GM12864 (cell line): ENCODE measurements at places on chromosomes 5 and 9.

DNA sequence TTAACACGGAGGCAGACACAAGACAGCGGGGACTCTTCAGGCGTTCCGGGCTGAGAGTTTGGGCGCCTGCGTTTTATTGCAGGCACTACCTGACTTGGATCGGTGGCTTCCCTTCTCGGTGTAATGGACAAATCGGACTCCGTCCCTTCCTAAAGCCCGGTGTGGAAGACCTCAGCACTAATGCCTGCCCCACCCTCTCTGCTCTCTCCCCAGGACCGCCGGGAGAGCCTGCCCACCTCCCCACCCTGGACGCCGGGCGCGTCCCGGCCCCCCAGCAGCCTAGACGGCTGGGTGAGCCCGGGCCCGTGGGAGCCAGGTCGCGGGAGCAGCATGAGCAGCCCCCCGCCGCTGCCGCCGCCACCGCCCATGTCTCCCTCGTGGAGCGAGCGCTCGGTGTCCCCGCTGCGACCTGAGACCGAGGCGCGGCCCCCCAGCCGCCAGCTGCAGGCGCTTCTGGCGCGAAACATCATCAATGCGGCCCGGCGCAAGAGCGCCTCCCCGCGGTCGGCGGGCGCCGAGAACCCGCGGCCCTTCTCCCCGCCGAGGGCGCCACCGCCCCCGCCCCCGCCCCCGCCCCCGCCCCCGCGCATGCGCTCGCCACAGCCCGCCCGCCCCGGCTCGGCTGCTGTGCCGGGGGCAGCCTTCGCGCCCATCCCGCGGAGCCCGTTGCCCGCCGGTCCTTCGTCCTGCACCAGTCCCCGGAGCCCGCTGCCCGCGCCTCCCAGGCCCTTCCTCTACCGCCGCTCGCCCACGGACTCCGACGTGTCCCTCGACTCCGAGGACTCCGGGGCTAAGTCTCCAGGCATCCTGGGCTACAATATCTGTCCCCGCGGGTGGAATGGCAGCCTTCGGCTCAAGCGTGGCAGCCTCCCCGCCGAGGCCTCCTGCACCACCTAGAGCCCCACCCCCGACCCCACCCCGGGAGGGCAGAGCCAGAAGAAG is 4.6 kb upstream of the MYOZ3 start:
- no peak for DNase-seq

GRCh38 chr9:18020121-18020745 is 441.4 kb downstream of the SH3GL2 start:
- no peak for DNase-seq

- no peak for DNase-seq
These were observed 142.2 kb upstream of the ABCA1 start for GRCh38 chr9:105070176-105070575.

- no peak for DNase-seq
These were observed 8.4 kb upstream of the SPINK4 start for GRCh38 chr9:33231623-33231942.

DNA sequence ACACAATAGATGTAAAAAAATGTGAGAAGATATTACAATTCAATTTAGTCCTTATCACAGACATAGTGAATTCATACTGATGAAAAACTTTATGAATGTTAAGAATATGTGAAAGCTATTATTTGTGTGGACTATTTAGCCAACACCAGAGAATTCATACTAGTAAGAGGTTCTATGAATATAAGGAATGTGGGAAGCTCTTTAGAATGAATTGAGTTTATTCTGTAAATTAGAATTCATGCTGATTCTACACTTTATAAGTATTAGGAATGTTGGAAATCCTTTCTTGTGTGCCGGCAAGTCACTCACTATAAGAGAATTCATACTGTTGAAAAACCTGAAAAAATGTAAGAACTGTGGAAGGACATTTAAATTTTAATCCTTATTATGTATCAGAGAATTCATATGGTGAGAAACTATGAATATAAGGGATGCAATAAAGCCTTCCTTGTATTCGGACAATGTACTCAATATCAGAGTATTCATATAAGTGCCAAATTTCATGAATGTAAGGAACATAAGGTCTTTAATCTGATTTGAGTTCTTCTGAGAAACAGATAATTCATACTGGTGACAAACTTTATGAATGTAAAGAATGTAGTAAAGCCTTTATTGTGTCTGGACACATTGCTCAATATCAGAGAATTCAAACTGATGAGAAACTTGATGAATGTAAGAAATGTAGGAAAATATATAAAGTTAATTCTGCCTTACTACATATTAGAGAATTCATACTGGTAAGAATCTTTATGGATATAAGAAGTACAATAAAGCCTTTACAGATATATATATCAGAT is 21.6 kb upstream of the PCDHA1 start:
- DNase-seq: no peak

DNA sequence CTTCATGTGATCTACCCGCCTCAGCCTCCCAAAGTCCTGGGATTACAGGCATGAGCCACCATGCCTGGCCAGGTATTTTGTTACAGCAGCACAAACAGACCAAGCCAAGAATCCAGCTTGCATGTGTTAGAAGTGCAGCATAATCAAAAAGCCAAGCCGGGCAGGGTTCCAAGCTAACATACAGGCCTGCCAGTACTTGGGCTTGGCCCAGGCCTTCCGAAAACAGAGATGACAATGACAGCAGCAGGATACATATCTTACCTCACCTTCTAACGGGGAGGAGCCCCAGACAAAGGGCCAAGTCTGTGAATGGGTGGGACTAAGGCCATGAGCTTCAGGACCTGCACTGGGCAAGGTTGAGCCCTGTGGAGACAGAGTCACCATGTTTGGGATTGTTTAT is 91.4 kb upstream of the ZNF462 start:
- DNase-seq: no peak

DNA sequence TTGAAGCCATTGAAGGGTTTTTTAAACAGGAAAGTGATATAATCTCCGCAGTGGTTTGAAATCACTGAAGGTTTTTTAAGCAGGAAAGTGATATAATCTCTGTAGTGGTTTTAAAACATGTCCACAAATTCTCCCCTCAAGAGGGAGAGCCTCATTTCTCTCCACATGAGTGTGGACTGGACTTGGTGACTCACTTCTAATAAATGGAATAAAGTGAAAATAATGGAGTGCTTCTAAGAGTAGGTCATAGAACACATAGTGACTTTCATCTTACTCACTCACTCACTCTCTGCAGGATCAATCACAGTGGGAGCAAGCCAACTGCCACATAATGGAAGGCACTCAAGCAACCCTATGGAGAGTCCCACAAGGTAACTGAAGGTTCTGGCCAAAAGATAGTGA is 12.0 kb downstream of the CTNNAL1 start:
- no peak for DNase-seq

GRCh38 chr5:143442385-143442784 is 38.9 kb upstream of the NR3C1 start:
- DNase-seq: no peak

DNA sequence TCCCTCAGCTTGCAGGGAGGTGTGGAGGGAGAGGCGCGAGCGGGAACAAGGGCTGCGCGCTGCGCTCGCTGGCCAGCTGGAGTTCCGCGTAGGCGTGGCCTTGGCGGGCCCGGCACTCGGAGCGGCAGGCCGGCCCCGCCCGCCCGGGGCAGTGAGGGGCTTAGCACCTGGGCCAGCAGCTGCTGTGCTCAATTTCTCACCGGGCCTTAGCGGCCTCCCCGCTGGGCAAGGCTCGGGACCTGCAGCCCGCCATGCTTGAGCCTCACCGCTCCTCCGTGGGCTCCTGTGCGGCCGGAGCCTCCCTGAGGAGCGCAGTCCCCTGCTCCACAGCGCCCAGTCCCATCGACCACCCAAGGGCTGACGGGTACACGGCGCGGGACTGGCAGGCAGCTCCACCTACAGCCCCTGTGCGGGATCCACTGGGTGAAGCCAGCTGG is 1516.4 kb downstream of the EFNA5 start:
- DNase-seq: no peak

DNA sequence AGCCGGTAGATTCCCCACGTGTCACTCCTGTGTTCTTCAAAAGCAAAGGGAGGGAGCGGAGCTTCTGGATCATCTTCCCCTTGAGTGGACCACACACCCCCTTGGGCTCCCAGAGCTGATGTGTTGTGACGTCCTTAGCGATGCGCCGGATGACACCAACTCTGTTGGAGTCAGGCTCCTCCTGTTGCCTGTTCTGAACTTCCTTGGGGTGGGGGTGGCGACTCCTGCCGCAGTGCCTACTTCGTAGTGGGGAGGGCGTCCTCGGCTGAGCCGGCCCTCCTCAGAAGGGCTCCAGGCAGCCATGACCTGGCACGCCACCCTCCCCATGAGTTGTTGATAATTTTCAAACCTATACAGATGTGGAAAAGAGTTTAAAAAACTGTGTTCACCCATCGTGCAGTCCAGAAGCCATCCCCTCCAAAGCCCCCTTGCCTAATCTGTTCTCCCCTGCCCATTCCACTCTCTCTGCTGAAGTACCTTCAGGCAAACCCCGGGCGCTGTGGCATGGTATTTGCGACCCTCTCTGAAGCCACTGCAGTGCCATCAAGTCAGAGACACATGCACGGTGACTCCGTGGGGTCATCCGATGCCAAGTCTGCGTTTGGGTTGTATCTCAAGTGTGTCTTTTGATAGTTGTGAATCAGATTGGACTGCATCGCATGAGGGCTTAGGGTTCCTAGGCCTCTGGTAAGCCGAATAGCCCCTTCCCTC is 16.7 kb downstream of the EXOC3 start:
- DNase-seq: no peak

DNA sequence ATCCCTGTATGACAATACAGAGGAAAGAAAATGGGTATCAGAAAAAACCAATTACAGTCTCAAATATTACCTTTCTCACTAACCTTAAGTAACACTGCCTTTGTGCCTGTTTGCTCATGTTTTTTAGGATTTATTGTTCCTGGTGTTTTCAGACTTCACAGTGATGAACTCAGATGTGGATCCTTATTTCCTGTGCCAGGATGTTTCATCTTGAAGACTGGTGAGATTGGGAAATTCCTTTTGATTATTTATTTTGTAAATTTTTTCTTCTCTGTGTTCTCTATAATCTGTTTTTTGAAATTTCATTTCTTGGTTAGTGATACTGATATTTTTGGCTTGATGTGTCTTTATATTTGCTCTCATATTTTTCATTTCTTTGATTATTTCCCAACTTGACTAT is 142.4 kb upstream of the GRIN3A start:
- DNase-seq: no peak

DNA sequence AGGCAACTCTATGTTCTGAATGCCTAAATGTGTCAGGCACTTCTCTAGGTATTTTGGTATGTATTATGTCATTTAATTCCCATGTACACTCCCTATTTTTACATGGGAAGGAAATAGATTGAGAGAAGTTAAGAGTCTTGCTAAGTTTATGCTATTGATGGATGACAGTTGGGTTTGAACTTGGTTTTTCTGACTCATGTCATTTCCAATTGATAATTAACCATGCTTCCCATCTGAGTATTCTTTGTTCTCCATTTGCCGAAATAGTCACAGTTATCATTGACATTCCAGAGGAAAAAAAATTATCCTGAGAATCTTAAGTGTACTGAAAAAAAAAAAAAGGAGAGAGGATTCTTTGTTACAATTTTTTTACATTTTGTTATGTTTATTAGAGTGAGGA is 23.1 kb upstream of the DMRTA1 start:
- DNase-seq: no peak

DNA sequence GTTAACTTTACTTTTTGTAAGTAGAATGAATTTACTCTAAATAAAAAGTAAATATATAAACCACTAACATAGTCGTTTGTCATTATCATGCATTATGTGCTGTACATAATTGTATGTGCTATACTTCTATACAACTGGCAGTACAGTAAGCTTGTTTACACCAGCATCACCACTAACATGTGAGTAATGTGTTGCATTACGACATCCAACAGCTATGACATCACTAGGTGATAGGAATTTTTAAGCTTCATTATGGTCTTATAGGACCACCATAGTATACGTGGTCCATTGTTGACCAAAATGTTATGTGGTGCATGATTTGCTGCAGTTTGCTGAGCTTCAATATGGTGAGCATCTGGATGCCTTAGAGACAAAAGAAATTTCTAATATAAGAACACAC is 819.1 kb upstream of the GRAMD2B start:
- no peak for DNase-seq
